ENCODE measurements at places on chromosomes 3 and 15. TPM values are rescaled to one million over a fixed set of nuclear protein-coding genes. Genes with fewer than 3 reads are reported as not detected.

MYLK gene
- 10.1 TPM for total RNA-seq

ITIH1 gene
- total RNA-seq = not detected

HACD3 gene
- 10.5 TPM for total RNA-seq

TOP2B gene
- 90.3 TPM for total RNA-seq

PATL2 gene
- total RNA-seq = 3.3 TPM

KLHL40 gene
- not detected for total RNA-seq

SLC22A14 gene
- not detected for total RNA-seq

SMCO1 gene
- 78.6 TPM for total RNA-seq

CAPN3 gene
- total RNA-seq = 3.4 TPM

ALDH1A3 gene
- 3.7 TPM for total RNA-seq

SNURF gene
- 57.8 TPM for total RNA-seq

MINDY4B gene
- total RNA-seq = not detected

SST gene
- not detected for total RNA-seq

ADAMTS7 gene
- total RNA-seq = 32.1 TPM
